ENCODE measurements at places on chromosomes 11 and 22.
A peak's percentile ranks its signal among the peaks of the same experiment; 100 is the strongest.

DNA sequence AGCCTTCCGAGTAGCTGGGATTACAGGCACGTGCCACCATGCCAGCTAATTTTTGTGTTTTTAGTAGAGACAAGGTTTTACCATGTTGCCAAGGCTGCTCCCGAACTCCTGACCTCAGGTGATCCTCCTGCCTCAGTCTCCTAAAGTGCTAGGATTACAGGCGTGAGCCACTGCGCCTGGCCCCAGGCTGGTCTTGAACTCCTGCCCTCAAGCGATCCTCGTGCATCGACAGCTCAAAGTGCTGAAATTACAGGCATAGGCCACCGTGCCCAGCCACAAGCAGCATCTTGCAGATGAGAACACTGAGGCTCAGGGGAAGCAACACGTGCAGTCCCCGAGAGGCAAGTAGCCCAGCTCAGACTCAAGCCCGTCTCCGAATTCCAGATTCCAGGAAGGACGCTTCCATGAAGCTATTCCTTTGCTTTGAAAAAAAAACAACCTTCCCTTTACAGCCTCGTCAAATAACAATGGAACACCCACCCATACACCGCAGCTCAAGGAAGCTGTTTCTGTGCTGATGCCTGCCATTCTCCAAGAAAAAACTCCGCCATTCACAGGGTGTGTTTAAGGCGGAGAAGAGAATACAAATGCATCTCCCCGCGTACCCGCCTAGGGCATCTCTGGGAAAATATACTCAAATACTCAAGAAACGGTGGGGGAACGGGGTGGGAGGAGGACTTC, 34.5 kb upstream of the PDGFB start:
- DNase-seq = no peak

DNA sequence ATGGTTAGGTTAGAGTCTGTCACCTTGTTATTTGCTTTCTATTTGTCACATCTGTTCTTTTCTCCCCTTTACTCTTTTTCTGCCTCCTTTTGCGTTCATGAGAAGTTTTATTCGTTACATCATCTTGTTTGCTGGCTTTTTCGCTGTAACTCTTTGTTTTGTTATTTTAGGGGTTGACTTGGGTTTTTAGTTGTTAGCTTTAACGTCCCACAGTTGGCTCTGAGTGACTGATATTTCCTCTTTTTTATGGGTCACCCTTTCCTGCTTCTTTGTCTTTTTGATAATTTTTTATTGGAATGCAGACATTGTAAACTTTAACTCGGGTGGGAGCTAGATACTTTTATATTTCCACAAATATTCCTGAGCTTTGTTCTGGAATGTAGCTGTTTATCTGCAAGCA, 13.3 kb upstream of the TNNT3 start:
- DNase-seq = no peak

DNA sequence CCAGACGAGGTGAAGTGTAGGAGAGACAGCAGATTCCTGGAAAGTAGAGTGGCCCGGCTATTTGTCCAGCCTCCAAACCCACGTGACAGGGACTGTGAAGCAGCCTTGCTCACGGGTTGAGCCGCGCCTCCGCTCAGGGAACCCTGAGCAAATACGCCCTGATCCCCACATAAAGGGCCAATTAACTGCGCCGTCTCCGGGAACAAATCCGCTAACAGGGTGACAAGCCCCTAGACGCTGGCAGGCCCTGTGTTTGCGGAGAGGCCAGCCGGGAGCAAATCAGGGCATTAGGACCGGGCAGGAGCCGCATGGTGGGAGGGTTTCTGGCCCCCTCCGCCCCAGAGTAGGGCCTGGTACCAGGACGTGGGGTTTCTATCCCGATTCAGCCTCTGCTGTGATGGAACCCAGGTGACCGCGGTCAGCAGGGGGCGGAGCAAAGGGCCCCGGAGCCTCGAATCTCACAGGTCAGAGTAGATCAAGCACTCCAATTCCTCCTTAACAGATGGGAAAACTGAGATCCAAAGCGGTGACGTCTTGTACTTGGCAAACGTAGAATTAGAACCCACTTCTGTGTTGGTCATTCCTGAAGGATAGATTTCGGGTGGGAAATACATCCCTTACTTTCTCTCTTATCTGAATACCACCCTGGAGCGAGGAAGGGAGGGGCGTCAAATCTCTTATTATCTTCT, 2.0 kb upstream of the ROBO3 start:
- peak; percentile 44 for DNase-seq

DNA sequence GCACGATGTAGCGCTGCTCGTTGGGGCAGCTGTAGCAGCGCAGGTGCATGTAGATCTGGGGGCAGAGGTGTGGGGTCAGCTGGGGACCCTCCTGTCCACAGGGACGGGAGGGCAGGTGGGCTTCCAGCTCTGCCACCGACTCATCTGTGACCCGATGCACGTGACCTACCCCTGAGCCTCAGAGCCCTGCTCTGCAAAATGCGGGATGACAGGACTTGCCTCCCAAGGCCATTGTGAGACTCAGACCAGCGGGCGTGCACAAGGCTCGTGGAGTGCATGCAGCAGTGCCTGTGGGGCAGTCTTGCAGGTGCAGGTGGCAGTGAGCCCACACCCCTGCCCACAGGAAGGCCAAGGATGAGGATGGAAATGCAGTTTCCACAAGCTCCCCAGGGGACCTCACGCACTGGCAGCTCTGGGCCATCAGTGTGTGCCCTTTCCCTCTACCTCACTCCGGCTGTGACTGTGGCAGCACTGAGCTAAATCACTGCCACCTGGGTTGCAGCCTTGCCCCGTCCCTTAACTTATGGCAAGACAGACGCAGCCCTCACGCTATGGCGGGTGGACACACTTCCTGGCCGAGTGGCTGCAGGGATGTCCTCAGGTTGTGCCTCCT, 26.7 kb downstream of the TMEM184B start:
- no peak for DNase-seq

DNA sequence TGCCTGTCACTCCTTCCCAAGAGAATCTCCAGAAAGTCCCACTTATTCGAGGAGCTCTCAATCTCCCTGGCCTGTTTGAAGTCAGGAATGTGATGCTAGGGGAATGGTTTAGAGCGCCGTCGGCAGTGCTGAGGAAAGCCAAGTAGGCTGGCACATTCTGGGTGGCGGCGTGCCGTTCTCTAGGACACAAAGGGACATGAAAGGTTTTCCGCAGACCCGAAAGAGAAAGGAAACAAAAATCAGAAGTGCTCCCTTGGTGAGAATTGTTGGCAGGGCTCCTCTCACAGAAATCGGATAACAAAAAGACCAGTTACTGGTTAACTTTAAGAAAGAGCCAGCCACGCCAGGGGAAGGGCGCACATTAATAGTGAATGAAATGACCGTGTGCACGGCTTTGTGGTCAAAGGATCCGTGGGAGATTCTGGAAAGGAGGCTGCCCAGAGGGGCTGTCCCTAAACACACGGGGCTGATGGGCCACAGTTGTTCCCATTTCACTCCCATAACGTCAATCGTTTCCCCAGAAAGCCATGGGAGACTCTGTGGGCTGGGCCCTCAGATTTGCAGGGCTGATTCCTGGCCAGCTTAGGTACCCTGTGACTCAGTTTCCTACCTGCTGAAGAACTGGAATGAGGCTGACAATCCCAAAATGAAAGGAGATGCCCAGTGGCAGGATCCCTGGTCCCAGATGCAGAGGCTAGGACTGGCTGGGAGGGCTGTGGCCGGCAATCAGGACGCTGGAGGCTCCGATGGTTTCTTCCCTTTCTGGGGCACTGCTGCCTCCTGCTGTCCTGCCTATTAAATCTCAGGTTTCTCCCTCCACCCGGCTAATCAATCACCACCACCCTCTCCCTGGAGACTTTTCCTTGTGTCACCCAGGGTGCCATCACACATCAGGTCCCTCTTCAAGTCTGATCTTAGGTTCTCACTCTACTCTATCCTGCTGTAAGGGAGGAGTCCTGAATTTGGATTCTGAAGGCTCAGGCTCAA, 82.3 kb downstream of the RCN1 start:
- peak; percentile 74 for DNase-seq

GRCh38 chr11:86956905-86957195, 1.7 kb upstream of the FZD4 start:
- DNase-seq = no peak

GRCh38 chr22:32991353-32992101, 66.7 kb downstream of the SYN3 start:
- DNase-seq = peak; percentile 32

DNA sequence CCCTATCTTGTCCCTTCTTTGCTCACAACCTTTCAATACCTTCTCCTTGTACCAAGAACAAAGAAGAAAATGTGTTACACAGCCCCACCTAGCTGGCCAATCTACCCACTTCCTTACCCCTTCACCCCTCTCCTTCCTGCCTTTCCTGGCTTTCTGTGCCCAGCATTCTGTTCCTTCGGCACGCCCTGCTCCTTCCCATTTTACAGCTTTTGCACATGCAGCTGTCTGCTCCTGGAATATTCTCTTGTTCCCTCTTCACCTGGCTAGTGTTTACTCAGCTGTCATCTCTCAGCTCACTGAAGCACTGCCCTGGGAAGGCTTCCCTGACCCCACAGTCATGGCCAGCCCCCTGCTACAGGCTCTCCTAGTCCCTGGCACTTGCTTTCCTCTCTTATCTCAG, 30.7 kb downstream of the SERPINH1 start:
- no peak for DNase-seq

GRCh38 chr22:37202001-37202555, 10.2 kb downstream of the SSTR3 start:
- DNase-seq = no peak

Data from fibroblast of the aortic adventitia (primary cell).